ENCODE measurements at places on chromosomes 3 and 15.
A peak's percentile ranks its signal among the peaks of the same experiment; 100 is the strongest.

GRCh38 chr15:85531083-85531482 is 150.7 kb downstream of the AKAP13 start:
- no peak for DNase-seq

- DNase-seq: peak; percentile 73
These were observed 64.9 kb downstream of the IQSEC1 start for GRCh38 chr3:13008155-13008995.

DNA sequence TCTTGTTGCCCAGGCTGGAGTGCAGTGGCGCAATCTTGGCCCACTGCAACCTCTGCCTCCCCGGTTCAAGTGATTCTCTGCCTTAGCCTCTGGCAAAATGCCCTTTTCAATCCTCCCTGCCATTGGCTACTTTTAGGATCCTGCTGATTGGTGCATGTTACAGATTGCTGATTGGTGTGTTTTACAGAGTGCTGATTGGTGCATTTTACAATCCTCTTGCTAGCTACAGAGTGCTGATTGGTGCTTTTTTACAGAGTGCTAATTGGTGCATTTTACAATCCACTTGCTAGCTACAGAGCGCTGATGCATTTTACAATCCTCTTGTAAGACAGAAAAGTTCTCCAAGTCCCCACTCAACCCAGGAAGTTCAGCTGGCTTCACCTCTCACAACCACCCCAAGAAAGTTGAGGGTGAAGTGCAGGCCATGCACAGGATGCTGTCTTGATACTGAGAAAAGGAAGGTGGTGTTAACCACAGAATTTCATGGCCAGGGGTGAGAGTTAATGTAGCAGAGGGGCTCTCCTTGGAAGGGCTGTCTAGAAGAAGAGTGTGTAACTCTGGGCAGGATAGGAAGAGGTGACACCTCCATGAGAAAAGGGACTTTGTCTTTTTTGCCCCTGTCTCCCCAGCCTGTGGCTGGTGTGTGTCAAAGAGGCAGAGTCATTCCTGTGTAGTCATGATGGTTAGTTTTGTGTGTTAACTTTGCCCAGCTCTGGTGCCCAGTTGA is 145.9 kb downstream of the APBA2 start:
- no peak for DNase-seq

GRCh38 chr3:190666821-190667220 is 152.9 kb downstream of the IL1RAP start:
- no peak for DNase-seq

GRCh38 chr3:147422196-147422595 is 13.0 kb downstream of the ZIC1 start:
- no peak for DNase-seq

GRCh38 chr3:110767838-110768237 is 303.8 kb upstream of the NECTIN3 start:
- no peak for DNase-seq

DNA sequence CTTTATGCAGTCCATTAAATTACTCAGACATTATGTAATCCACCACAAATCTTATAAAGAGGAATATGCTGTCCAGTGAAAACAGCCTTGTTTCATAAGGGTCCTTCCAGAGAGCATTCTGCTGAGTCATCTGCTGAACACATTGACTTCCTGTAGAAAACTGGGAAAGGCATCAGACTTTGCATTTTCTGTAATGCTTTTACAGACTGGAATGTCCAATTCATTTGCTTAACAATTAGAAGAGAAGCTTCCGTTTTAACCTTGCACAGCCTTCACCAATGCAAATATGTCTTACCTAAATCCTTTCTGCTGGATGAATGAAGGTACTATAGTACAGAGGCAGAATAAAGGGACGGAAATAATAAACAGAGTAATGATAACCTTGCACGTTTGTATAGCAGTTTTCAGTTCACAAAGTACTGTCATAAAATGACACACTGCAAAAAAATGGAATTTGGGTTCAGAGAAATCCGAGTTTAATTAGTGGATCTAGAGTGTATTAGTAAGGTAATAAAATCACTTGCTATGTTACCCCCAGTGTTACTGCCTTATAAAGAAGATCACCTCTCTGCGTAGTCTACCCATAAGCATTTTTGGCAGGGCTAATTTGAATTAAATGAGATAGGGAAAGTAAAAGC is 301.5 kb downstream of the PYDC2 start:
- DNase-seq: no peak

DNA sequence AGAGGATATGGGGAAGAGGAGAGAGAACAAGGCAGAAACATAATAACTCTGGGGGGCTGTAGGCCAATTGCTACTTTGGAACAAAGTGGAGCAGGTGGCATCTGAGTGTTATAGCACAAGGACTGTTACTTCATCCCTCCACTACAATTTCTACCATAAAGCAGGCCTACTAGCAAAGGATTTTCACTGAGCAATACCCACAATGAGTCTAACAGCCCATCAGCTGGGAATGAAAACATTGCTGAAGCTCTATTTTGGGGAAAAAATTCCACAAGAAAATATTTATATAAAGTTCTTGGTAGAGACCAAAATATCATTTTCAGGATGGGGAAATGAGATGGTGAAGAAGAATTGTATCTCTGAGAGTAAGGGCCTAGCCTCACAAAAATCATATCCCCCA is 3.6 kb upstream of the SHC4 start:
- DNase-seq: no peak

- DNase-seq: no peak
These were observed 5.5 kb downstream of the CD47 start for GRCh38 chr3:108085370-108085769.

GRCh38 chr3:51817375-51817774 is 38.3 kb upstream of the IQCF6 start:
- DNase-seq: no peak

- DNase-seq: peak; percentile 90
These were observed 1.1 kb downstream of the EHD4 start for GRCh38 chr15:41971089-41971894.

GRCh38 chr3:16063603-16064002 is 110.9 kb upstream of the GALNT15 start:
- DNase-seq: no peak

DNA sequence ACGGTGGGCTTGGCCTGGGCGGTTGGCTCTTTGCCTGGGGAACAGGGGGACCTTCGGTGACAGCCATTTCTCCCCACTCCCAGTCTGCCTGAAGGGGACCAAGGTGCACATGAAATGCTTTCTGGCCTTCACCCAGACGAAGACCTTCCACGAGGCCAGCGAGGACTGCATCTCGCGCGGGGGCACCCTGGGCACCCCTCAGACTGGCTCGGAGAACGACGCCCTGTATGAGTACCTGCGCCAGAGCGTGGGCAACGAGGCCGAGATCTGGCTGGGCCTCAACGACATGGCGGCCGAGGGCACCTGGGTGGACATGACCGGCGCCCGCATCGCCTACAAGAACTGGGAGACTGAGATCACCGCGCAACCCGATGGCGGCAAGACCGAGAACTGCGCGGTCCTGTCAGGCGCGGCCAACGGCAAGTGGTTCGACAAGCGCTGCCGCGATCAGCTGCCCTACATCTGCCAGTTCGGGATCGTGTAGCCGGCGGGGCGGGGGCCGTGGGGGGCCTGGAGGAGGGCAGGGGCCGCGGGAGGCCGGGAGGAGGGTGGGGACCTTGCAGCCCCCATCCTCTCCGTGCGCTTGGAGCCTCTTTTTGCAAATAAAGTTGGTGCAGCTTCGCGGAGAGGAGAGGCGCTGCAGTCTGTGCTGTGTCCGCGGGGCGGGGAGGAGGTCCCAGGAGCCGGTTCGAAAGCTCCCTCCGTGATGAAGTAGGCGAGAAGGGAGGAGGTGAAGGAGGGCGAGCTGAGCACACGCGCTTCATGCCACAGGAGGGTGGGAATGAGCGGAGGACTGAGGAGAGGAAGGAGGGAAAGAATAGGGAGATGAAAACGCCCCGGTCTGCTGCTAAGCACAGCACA is 9.6 kb downstream of the CLEC3B start:
- peak; percentile 81 for DNase-seq

- DNase-seq: no peak
These were observed 7.7 kb downstream of the SNX4 start for GRCh38 chr3:125512135-125512920.

DNA sequence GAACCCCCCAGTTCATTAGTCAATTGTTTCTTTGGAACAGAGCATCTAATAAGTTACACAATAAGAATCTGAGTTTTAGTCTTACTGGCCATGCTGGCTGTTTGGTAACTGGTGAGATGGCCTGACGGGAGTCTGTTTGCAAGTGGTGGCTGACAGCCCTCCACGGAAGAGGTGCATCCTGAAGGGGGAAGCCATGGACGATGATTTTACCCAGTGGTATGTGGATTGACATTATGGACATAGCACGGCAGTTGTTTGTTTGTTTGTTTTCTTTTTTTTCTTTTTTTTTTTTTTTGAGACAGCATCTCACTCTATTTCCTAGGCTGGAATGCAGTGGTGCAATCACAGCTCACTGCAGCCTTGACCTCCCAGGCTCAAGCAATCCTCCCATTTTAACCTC is 156.0 kb downstream of the RPLP1 start:
- no peak for DNase-seq

DNA sequence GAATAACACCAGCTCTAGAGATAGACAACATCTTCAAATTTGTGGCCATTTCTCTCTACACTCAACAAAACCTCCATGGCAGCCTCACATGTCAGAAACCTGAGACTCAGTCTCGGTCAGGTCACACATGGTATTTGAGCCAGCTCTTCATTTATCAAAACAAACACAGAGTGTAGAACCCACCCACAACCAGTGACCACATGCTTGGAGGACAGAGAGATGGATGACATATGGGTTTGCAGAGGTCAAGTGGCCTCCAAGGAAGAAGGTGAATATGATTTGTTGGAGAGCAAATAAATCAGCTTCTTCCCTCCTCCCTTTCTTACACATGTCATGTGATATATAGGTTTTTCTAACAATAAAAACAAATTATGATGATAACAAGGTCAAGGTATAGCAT is 278.1 kb upstream of the LRTM1 start:
- no peak for DNase-seq

GRCh38 chr15:54197995-54198394 is 219.8 kb downstream of the UNC13C start:
- no peak for DNase-seq

DNA sequence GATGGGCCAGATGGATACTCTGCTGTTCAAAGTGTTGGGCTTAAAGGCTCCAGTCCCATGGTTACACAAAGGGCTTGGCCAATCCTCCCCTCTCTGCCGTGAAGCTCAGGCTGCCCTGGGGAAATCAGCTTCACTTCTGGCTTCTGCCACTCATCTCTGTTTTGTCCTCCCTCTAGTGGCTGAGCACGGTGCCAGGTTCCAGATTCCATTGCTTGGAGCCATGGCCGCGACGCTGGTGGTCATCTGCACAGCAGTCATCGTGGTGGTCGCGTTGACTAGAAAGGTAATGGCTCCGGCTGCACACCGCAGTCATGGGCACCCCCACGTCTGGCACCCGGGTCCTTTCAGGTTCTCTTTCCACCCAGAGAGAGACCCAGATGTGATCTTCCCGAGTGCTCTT is 5.6 kb downstream of the TIGIT start:
- no peak for DNase-seq

DNA sequence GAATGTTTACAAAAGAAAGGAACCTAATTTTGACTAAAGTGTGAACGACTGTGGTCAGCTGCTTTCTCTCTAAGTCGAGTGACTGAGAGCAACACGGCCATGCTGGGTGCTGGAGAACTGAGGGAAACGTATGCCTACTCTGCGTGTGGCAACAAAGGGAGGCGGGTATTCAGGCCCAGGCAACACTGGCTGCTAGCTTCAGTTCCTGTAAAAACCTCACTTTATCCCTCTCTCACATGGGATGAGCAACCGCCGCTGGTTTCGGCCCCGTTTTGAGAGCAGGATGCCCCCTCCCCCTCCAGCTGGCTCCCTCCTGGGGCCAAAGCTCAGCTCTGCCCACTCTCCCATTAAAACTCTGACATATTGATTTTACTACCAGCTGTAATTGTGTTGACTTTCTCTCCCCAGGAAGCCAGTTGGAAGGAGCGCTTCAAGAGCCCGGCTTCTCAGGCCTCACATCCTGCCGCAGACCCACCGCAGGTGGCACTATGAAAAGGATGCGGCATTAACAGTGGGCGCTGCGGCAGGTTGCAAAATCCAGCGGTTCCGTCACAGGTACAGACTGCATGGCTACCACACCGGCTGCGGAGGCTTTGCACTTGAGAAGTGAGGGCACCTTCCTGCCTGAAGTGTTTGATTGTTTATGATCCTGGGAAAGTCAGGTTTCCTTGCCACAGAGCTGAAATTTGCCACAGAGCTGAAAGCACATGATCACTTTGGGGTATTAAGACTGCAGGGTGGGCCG is 12.7 kb downstream of the PLXND1 start:
- DNase-seq: peak; percentile 89

GRCh38 chr3:37852771-37853170 is 8.9 kb upstream of the CTDSPL start:
- peak; percentile 41 for DNase-seq

GRCh38 chr3:109045271-109046040 is 72.5 kb downstream of the MORC1 start:
- no peak for DNase-seq

DNA sequence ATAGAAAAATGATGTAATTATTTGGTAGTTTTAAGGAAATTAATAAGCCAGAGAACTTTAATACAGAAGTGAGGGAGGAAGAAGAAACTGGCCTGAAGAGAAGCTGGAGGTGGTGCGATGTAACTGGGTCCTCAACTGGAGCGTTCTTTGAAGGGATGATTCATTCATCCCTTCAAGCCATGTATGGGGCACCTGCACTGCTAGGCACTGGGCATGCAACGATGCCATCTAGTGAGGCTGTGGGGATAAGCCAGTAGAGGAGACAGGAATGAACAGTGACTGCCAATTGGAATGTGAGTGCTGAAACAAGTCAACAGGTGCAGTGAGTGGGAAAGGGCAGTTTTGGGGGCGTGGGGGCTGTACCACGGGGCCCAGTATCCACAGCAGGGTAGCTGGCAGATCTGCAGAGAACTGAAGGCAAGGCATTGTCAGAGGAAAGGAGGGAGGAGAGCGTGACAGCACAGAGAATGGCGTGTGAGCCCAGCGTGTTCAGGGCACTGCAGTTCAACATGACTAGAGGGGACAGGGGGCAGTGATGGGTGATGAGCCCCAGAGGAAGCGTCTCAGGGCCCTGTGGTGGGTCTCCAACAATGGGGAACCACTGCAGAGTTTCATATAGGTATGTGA is 3.8 kb upstream of the KIF23 start:
- peak; percentile 51 for DNase-seq

GRCh38 chr3:33433843-33434242 is 6.4 kb downstream of the UBP1 start:
- no peak for DNase-seq

DNA sequence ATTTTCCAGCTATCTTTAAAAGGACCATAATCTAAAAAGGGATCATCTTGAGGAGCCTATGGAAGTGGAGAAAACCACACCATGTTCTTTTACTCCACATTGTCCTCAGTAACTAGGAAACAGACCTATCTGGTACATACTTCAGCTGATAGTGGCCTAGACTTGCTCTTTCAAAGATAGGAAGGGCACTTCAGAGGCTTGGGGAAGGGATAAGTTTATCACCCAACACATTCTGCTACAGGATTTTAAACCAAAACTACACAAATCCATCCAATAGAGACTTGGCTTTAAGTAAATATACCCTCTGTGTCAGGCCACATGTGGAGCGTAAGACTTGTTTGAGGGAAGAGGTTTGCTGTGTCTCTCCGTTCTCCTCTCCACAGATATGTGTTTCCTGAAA is 35.4 kb downstream of the CP start:
- DNase-seq: no peak

GRCh38 chr15:95013381-95013780 is 782.0 kb downstream of the MCTP2 start:
- DNase-seq: no peak
